ENCODE measurements at places on chromosomes 3 and 15. TPM values are rescaled to one million over a fixed set of nuclear protein-coding genes. Genes with fewer than 3 reads are reported as not detected.

The SENP2 gene
- 18.6 TPM for total RNA-seq

The LINGO1 gene
- total RNA-seq, result 0.13 TPM

The BCHE gene
- total RNA-seq, result 15.4 TPM

The MKRN2OS gene
- total RNA-seq, result not detected

The MOBP gene
- total RNA-seq, result not detected

The ALDH1A3 gene
- 33.9 TPM for total RNA-seq

The ATP13A5 gene
- total RNA-seq, result not detected

The EPHB3 gene
- total RNA-seq, result 0.13 TPM

The SCN11A gene
- total RNA-seq, result 0.13 TPM

The SLC12A8 gene
- 0.38 TPM for total RNA-seq

The CYFIP1 gene
- 81.8 TPM for total RNA-seq
